T-helper 2 cell (primary cell): ENCODE measurements at places on chromosomes 6 and 20.

- no peak for DNase-seq
Observed at GRCh38 chr20:25510202-25510601, 75.1 kb downstream of the NINL start.

DNA sequence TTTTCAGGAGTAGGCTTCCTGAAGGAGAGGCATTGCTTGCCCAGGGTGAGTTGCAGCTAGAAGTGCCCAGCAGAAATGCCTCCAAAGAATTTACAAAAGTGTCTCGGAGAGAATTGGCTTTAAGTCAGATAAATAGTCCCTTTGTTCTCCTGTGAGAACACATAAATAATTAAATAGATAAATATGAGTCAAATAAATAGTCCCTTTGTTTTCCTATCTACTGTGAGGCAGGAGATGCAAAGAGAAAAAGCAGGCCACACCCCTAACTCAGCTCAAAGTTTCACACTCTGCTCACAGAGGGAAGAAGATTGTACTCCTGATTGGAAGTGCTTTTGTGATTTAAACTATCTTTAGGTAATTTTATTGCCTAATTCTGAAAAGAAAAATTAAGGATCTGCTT lies 180.7 kb upstream of the PRSS16 start:
- DNase-seq = no peak

- DNase-seq = peak; percentile 14
Observed at GRCh38 chr6:89410231-89410761, 1.8 kb downstream of the RRAGD start.

DNA sequence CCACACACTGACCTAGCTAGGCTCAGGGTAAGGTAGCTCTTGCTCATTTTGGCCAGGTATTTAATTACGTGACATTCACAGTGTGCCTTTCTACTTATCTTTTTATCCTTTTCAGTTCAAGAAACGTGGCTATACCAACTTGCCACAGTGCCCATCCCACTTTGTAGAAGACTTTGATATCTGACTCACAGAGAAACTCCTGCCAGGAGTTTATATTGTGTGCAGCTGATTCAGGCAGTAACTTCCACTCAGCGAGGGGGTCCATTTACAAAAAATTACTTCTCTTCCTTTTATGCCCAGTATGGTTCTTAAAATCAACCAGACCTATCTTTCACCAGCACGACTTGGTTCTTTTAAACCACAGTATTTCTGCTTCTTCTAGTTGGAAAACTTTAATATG lies 75.6 kb downstream of the PRL start:
- DNase-seq = no peak

GRCh38 chr6:151440498-151440897 lies 11.4 kb downstream of the RMND1 start:
- no peak for DNase-seq

DNA sequence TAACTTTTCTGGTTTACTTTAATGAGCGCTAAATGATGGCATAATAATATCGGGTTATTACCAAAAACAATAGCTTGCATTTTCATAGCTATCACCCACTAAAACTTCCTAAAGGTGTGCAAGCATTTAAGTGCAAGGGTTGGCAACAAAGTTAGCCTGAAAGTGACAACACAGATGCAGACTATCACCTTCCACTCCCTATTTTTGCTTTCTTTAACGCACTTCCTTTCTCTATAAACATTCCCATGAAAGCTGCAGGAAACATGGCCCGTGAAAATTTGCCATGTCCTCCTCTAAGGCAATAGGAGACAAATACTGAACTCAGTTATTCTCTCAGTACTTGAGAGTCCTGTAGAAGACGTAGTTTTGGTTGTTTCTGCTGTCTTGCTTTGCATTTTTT lies 2.7 kb downstream of the MYCT1 start:
- no peak for DNase-seq

- no peak for DNase-seq
Observed at GRCh38 chr6:153538491-153538890, 407.4 kb upstream of the RGS17 start.

- DNase-seq = no peak
Observed at GRCh38 chr6:91534614-91535013, 947.7 kb upstream of the MAP3K7 start.

DNA sequence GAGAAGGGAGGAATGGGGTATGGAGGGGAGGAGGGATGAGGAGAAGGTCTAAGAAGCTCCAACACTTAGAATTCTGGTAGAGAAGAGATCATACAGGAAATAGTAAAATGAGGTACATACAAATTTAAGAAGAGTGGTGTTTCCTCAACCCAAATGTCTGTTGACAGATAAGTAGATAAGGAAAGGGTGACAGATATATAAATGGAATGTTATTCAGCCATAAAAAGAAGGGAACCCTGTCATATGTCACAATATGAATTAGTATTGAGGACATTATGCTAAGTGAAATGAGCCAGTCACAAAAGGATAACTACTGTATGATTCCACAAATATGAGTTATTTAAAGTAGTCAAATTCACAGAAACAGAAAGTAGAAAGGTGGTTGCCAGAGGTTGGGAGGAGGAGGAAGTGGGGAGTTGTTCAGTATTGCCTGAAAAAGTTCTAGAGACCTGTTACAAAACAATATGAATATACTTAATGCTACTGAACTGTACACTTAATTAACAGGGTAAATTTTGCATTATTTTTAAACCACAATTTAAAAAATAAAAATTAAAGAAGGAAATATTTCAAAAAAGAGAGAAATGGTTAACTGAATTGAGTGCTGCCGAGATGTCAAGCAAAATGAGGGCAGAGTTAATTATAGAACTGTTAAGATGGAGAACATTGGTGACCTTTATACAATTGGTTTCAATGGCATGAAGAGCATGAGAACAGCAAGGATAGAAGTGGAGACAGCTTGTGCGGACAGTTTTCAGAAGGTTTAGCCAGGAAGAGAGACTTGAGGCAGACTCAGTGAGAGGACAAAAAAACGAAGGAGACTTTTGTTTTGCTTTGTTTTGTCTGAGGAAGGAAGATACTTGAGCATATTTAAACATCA lies 47.6 kb upstream of the ADGRF4 start:
- no peak for DNase-seq

DNA sequence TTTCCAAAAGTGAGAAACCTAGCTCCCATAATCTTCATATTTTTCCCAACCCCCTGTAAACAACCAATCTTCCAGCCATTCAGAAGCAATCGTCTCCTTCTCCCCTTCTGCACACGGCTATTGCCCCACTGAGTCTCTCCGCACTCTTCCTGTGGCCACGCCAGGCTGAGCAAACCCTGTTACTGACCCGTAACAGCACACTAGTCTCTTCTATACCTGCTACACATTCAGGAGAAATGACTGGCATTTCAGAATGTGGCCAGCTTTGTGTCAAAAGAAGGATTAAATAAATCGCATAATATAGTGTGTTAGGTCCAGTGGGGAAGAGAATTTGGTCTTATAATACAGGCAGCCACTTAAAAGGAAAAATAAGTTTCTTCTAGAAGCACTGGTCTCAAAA lies 41.4 kb downstream of the ECT2L start:
- no peak for DNase-seq

DNA sequence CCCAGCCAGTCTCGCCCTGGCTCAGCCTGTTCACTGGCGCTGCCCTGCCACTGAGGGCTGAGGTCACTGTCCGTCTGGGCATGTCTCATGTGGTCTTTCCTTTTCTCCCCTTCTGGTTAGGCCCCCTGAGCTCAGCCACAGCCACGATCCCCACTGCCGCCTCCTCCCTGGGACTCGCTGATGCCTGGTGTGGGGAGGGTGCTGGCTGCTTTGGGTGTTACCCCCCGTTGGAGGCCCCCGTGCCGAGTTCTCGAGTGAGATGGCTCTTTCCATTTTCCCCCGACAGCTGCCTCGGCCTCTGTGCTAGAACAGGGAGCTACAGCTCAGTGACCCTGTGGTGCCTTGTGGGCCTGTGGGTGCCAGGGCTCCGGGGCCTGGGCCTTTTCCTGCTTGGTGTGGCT lies 14.9 kb upstream of the TCFL5 start:
- DNase-seq = no peak

DNA sequence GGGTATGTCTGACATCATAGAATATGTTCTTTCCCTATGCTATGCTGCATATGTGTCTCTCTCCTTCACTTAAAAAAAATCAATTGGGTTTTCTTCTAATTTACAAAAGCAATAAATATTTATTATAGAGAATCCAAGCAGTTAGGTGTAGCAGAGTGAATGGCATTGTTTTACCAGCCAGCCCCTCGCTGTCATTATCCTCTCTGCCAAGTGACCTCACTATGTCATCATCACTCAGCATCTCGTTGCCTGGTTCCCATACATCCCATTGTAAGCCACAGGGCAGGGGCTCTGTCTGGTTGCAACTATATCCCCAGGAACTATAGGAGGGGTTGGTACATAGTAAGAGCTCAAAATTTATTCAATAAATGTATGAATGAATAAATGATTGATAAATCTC lies 31.3 kb downstream of the KIAA0319 start:
- DNase-seq = no peak

- no peak for DNase-seq
Observed at GRCh38 chr6:27810768-27811450, 101.3 kb downstream of the OR2B2 start.

DNA sequence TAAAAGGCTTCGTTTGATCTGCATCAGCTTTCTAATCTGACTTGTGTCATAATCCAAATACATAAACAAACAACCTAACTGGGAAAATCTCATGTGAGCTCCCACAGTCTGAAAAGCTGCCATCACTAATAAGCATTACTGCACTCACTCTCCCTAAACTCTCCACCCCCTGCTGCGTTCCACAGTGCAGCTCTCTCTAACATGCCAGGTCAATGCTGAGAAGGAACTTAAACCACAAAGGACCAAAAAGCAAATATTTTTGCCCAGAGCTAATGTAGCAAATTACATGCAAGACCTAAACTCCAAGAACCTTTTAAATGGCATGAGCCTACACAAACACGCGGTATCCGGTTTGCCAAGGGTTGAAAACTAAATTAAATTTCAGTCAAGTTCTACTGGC lies 542.3 kb upstream of the JARID2 start:
- DNase-seq = no peak

DNA sequence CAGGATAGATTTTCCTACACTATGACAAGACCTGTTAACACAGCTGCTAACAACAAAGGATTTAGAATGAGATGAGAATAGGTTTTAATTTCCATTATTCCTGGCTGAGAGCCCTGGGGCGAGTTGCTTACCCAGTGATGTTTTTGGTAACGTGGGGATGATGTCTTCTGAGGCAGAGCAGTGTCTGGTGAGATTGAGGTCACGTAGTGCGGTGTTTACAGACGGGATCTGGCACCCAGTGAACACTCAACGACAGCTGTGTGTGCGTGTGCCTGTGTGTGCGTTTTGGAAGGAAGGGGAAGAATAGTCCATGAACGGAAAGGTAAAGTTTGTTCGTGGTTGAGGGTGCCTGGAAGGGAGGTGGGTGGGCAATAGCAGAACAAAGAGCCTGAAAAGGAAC lies 384.7 kb downstream of the C6orf118 start:
- DNase-seq = no peak

DNA sequence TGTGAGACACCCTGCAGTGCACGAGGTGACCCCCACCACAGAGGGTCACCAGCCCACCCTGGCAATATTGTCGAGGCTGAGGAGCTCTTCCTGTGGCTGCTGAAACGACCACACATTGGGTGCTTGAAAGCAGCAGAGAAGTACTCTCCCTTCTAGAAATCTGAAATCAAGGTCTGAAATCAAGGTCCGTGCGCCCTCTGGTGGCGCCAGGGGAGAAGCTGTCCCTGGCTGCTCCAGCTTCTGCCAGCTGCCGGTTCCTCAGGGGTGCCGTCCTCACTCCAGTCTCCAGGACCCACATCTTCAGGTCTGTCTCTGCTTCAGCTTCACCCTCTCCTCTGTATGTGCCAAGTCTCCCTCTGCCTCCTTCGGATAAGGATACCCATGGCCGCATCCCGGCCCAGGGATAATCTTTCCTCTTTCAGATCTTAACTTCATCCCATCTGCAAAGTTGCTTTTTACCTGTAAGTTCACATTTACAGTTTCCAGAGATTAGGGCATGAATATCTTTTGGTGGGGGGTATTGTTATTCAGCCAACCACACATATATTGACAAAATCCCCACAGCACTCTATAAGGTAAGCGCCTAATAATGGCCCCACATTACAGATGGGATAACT lies 108.3 kb upstream of the PHACTR3 start:
- DNase-seq = peak; percentile 43

- peak; percentile 86 for DNase-seq
Observed at GRCh38 chr6:158644231-158645063, at the start of gene DYNLT1. DYNLT1 (minus strand) TSS chr6:158644743; CDS start chr6:158644708, 35 bp downstream.

GRCh38 chr6:23929201-23929600 lies 196.8 kb upstream of the NRSN1 start:
- DNase-seq = no peak

- DNase-seq = no peak
Observed at GRCh38 chr6:71965404-71965803, 79.1 kb downstream of the RIMS1 start.

- DNase-seq = no peak
Observed at GRCh38 chr6:131532580-131533039, 40.4 kb upstream of the ARG1 start.

DNA sequence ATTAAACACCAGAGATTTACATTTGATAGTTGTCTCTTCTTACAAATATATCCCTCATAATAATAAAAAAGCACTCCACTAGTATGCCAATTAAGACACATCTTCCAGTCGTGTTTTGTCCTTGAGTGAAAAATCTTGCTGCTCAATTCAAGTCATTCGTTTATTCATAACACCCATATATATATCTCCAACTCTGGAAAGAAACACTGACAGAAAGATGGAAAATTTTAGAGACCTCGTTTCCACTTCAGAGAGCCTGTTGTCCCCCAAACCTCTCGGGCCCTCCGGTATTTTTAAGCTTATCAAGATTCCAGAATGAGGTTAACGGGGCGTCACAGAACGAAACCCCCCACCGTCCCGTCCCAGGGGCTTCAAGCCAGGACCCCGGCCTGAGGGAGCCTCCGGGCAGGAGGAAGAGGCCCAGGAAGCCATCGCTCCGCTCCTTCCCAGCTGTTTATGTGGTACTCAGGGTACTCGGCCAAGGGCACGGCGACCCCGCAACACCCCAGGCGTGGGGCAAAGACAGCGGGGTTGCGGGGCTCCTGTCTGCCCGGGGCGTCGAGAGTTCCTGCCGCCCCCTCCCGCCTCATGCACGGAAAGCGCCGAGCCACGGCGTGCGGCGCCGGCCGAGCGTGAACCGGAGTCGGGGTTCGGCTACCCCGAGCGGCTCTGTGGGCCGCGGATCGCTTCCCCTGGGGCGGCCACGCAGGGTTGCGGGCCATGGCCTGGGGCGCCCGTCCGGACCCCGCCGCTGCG lies 623 bp upstream of the SNX9 start:
- DNase-seq = peak; percentile 17
